ENCODE measurements at places on chromosomes 3 and 15. TPM values are rescaled to one million over a fixed set of nuclear protein-coding genes. Genes with fewer than 3 reads are reported as not detected.

ALDH1A2 gene
- 15.5 TPM for polyA plus RNA-seq

FHIT gene
- polyA plus RNA-seq: 6.7 TPM

DNA sequence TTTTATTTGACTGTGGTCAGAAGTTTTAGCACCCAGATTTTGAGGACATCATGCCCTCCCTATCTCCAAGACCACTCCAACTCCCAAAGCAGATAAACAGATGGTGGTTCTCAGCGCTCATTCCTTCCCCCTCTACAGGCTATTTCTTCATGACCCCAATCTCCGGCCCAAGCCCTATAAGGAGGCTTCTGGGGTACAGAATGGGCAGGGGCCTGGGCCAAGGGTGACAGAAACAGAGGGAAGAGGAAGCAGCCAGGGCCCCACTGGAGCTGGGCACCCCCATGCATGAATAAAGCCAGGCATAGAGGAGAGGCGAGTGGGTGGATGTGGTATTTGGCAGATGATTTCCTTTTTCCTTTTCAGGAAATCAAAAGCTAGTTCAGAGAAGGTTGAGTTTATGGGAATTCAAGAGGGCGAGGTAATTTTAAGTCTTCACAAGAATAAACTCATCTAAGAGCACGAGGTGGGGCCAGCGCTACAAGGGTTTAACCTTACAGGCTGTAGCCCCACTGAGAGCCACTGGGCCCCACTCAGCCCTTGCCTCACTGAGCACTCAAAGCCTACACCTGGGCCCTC lies 104.8 kb upstream of the HERC1 start:
- no peak for DNase-seq

ACP3 gene
- polyA plus RNA-seq: 1.1 TPM

SI gene
- polyA plus RNA-seq: not detected
